ENCODE measurements at places on chromosomes 7 and 10.
A peak's percentile ranks its signal among the peaks of the same experiment; 100 is the strongest.

- DNase-seq = no peak
These were observed 89.6 kb downstream of the CACNB2 start for GRCh38 chr10:18229826-18230225.

- DNase-seq = peak; percentile 52
These were observed 10.3 kb upstream of the ANKRD7 start for GRCh38 chr7:118214051-118214832.

DNA sequence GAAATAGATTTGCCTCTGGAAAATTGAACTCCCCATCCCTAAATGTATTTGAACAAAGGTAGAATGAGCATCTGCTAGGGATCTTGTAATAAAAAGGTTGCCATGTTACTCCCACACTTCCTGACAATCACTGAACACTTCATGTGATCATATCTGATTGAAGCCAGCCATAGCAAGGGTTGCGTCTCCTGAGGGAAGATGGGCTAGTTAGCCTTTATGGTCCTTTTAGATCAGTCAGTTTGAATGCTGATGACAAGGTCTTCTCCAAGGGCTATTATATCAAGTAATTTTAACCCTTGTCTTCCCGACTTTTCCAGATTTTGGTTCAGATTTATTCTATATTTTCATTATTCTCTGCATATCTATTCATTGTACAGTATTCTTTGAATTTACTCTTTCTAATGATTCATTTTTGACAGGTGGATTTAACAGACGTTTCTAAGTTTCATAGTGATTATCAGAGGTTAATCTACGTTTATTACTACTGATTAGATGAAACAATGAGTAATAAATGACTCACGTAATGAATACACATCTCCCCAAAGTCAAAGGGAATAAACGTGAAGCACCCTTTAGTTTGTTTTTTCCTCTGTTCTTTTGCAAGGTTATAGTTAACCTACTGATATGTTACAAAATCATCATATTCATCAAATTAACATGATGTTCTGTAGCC, 28.1 kb downstream of the CSGALNACT2 start:
- no peak for DNase-seq

- DNase-seq = no peak
These were observed 19.9 kb downstream of the TMEM176B start for GRCh38 chr7:150780292-150780691.

DNA sequence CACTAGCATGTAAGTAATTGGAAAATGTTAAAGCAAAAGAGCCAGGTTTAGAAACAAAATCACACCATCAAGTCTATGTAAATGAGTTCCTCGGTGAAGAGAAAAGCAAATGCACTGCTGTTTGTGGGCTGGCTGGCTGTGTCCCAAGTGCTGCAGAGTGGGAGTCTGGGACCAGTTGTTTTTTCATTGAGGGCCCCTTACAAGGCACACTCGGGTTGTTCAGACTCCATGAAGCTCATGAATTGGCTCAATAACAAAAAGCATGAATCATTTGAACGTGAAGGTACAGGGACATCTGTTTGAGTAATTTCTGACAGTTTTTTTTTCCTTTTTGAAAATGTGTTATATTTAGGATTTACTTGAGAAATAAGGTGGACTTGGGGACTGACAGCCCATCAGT, 28.0 kb downstream of the GRK5 start:
- DNase-seq = no peak

- no peak for DNase-seq
These were observed 4.6 kb upstream of the SLC13A1 start for GRCh38 chr7:123204206-123204835.

DNA sequence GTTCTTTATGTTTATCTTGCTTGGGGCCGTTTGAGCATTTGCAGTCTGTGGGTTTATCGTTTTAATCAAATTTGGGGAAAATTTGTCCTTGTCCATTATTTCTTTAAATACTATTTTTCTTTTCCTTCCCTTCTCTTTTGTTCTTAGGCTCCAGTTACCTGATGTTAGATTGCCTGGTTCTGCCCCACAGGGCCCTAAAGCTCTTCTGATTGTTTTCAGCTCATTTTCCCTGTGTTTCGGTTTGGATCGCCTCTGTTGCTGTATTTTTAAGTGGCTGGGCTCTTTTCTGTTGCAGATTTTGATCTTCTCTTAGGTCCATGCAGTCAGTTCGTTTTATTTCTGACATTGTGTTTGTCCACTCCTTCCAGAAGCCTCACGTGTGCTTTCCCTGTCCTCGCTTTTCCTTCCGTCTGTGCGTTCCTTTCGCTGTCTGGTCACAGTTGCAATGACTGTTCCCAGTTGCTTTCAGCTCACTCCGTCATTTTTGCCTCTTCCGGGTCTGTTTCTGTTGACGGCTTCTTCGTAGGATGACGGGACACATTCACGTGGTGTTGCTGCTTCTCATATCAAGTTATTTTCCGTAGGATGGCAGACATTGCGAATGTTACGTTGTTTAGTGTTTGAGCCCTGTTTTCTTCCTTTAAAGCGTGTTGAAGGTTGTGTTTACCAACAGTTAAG, 111.4 kb downstream of the INPP5A start:
- DNase-seq = no peak

DNA sequence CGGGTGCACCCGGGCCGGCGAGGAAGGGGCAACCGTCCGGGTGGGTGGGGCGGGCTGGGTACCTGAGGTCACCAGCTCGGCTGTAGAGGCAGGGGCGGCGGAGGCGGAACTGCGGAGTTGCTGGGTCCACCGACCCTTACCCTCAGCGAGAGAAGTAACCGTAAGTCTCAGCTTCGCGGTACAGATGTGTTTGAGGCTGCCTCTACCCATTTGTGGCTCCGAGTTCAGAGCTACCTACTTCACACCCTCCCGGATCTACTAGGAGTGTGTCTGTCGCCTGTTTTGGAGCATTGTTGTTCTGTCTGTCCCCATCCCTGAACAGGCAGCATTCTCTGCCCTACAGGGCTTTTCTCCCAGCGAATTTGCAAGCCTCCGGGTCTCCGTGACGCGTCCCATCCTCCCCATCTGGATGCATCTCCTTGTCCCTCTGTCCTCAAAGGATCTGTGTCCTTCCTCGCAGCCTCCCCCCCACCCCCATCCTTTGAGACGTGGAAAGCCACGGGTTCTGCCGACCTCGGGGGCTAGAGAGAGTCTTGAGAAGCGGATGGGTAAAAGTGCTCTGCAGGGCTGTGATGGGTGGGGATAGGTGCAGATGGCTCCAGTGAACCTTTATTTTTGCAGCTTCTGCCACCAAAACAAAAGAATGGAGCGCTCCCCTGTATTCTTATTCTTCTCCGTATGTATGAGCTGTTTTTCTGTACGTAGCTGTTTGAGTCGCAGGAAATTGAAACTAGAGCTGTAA, 757 bp downstream of the ANKIB1 start:
- DNase-seq = no peak

DNA sequence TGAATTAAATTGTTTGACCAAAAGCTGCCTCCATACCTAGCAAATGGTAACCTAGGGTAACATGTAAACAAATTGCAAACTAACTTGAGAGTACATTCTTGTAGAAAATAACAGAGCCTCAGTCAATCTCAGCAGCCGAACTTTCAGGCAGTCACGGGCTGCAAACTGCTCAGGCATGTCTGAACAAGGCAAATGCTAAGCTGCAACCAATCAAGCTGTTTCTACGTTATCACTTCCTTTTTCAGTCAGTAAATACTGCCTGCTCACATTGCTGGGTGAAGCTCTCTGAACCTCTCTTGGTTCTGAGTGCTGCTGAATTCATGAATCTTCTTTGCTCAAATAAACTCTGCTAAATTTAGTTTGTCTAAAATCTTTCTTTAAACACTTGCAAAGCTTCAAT, 1212.4 kb downstream of the SORCS1 start:
- DNase-seq = no peak

GRCh38 chr7:86863452-86863851, 196.0 kb downstream of the ELAPOR2 start:
- no peak for DNase-seq

- DNase-seq = no peak
These were observed 639.2 kb downstream of the KCNMA1 start for GRCh38 chr10:76998451-76998850.

DNA sequence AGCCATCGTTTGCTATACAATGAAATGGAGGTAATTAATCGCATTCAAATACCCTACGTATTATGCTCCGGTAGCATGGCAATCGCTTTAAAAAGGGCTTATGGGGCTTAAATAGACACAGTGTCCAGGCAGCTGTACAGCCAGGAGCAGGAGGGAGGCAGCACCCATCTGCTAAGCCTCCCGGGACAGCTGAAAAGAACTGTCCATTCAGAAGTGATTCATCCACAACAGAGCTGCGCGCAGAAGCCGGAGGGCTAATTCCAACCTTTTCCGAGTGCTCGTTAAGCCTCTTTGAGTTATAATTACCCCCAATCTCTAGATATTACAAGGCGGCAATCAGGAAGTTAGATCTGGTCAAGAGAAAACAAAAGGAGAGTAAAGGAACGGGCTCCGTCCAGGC, 58.3 kb downstream of the DPYSL4 start:
- no peak for DNase-seq

GRCh38 chr10:69061305-69062161, 26.4 kb upstream of the SRGN start:
- peak; percentile 70 for DNase-seq

DNA sequence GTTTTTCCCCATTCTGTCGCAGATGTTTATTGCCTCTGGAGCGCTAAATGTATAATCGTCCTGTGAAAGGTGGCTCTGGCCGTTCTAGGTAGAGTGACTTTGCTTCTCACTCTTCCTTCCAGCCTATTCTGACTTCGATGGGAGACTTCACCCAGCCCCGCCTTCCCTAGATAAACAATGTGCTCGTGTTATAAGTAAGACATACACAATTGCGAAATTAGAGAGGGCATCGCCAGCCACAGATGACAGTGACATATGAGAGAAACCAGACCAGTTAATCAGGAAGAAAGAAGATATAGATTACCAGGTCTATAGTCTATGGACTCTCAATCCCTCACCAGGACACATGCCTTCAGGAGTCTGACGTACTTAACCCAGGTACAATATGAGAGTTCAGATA, 1050.5 kb upstream of the AUTS2 start:
- DNase-seq = no peak

- no peak for DNase-seq
These were observed 44.7 kb upstream of the MXI1 start for GRCh38 chr10:110162741-110163145.

DNA sequence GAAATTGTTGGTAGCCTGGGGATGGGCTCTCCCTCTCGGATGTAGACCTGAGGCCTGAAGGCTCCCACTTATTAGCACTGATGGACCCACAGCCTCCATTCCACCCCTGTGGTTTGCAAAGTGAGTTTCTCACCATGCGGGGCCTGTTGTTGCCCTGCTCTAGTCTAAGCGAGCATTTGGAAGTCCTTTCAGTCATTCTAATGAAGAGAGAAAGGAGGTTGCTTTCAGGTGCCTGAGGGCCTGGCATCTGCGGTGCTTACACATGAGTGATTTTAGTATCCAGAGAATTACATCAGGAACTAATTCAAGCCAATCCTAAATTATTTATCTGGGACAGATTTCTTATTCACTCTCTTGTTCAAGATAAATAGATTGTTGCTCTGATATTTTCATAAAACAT, 61.6 kb downstream of the NAMPT start:
- DNase-seq = no peak

GRCh38 chr10:75801661-75802060, 370.2 kb downstream of the LRMDA start:
- DNase-seq = no peak

DNA sequence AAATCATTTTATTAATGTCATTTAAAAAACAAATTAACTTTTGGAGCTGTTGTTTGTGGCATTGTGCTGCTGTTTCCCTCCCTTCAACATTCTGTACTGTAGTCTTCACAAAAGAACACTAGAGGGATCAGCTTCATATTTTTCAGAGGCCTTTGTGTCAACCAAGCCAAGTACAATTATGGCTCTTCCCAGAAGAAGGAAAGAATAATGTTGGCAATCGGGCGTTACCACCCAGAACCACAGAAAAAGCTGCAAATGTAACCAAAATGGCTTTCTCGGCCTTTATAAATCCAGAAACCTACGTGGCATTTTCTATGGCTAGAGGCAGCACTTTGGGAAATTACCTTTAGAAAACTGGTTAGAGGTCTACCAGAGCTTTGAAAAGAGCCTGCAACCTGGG, 98.8 kb upstream of the COL1A2 start:
- no peak for DNase-seq

GRCh38 chr10:26367771-26368170, 70.4 kb upstream of the APBB1IP start:
- DNase-seq = no peak

- no peak for DNase-seq
These were observed 134.4 kb upstream of the AGK start for GRCh38 chr7:141416650-141417270.

GRCh38 chr10:4007771-4008170, 222.8 kb upstream of the KLF6 start:
- DNase-seq = no peak

GRCh38 chr7:135747366-135747765, 1.2 kb downstream of the FAM180A start:
- DNase-seq = no peak

DNA sequence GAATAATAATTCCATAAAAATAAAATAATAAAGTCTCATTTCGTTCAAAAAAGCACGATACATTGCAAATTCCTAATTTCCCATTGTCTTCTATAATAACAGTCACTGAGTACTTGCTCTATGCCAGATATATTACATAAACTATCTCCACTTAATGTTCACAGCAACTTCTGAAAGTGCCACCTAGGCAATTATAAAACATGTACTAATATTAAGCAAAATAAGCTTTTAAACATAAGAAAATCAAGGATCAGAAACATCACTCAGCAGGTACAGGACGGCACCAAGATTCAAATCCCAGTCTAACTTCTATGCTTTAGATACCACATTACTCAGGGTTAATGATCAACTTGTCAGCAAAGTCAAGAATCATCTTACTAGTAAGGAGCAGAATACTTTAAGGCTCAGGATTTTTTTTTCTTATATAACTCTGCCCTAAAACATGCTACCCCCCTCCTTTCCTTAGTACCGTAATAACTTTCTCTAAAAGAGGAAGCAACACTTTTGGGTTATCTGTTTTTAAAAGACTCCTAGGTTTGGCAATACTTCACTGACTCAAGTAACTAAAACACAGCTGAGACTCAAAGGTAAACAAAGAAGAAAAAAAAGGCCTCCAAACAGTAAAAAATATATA, 51.3 kb downstream of the USP6NL start:
- DNase-seq = no peak

DNA sequence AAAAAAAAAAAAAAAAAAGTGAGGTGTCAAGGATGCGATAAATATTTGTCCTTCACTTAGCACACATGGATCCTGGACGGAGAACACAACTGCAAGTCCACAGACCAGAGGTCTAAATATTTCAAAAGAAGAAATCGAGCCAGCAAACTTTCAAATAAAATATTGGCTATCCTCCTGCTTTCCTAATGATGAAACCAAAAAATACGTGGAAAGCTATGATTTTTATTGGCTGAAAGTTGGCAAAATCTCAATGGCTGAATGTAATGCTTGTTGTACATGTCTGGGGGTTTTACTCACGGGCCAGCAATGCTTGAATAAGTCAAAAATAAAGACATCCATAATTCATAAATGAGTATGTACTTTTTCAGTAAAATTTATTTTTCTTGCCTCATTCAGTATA, 19.0 kb upstream of the MGMT start:
- no peak for DNase-seq

GRCh38 chr7:11130012-11130411, 156.3 kb downstream of the PHF14 start:
- no peak for DNase-seq

GRCh38 chr10:119496273-119496672, 46.2 kb downstream of the RGS10 start:
- DNase-seq = no peak

All from brain pericyte (primary cell).